ENCODE measurements at places on chromosomes 3 and 15. TPM values are rescaled to one million over a fixed set of nuclear protein-coding genes. Genes with fewer than 3 reads are reported as not detected.

Gene ZPLD1
- not detected for total RNA-seq

DNA sequence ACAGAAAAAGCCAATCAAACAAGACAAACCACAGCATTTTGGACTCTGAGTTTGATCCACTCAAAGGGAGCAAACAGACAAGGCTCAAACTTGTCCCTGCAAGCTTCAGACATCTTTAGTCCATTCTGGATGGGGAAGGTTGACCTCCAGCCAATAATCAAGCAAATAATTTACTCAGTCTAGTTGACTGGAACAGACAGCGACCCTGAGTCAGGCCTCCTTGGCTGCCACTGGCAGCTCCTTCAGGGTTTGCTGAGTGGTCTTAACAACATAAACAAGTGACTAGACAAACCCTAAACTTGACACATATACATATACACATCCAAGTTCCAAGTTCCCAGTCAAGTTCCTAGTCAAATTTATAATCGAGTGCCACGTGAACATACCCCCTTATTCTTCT lies 313.9 kb downstream of the POLQ start:
- DNase-seq = no peak
- H3K36me3 ChIP-seq = no peaks in the 10 kb centered on the region
- no peaks in the 10 kb centered on the region for H3K27me3 ChIP-seq
- H3K4me3 ChIP-seq = no peak overlapping the region
- H3K27ac ChIP-seq = no peak overlapping the region
- no peaks in the 10 kb centered on the region for H3K4me1 ChIP-seq

GRCh38 chr3:181629029-181629428 lies 82.7 kb upstream of the SOX2 start:
- no peaks in the 10 kb centered on the region for H3K27me3 ChIP-seq
- no peak overlapping the region for H3K27ac ChIP-seq
- no peak overlapping the region for H3K4me3 ChIP-seq
- no peaks in the 10 kb centered on the region for H3K36me3 ChIP-seq
- no peak for DNase-seq
- no peaks in the 10 kb centered on the region for H3K4me1 ChIP-seq

GRCh38 chr3:54861248-54862067 lies 66.4 kb downstream of the LRTM1 start:
- no peak overlapping the region for H3K27ac ChIP-seq
- H3K36me3 ChIP-seq = no peaks in the 10 kb centered on the region
- H3K4me3 ChIP-seq = no peak overlapping the region
- no peaks in the 10 kb centered on the region for H3K4me1 ChIP-seq
- no peak for DNase-seq

Gene CCDC39
- not detected for total RNA-seq

- no peak overlapping the region for H3K4me3 ChIP-seq
- no peaks in the 10 kb centered on the region for H3K27me3 ChIP-seq
These were observed 110.6 kb upstream of the DCBLD2 start for GRCh38 chr3:99012051-99012450.

DNA sequence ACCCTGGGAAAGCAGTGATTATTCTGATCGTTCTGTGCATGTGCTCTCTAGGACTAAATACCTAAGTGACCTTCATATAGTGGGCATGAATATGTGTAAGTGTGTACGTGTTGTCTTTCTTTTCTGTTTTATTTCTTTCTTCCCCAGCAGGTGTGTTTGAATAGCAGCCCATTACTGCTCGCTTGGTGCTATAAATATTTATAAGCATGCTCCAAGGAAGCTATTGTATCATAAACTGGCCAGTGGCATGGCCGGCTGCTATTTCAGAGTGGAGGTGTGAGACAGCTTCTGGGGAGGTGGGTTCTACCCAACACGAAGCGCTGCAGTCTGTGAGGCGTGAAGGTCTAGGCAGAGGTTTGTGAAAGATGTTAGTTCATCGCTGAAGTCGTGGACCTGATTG lies 641.8 kb downstream of the NTRK3 start:
- no peak overlapping the region for H3K27ac ChIP-seq
- no peaks in the 10 kb centered on the region for H3K4me1 ChIP-seq
- H3K27me3 ChIP-seq = peaks cover 5% of the 10 kb centered on the region
- DNase-seq = no peak
